ENCODE measurements at places on chromosomes 13 and 19. TPM values are rescaled to one million over a fixed set of nuclear protein-coding genes. Genes with fewer than 3 reads are reported as not detected.
A peak's percentile ranks its signal among the peaks of the same experiment; 100 is the strongest.

Gene ZNF99
- 0.72 TPM for total RNA-seq

Gene SPRED3
- 1.9 TPM for total RNA-seq

Gene TMC4
- total RNA-seq: 2.1 TPM

Gene SMG9
- 36.6 TPM for total RNA-seq

GRCh38 chr19:18002347-18002850 is 5.6 kb upstream of the ARRDC2 start:
- no peak for DNase-seq

- DNase-seq: peak; percentile 84
Observed at GRCh38 chr19:925526-926322, at the start of gene ARID3A. Gene ARID3A (plus strand): TSS chr19:926035. CDS start chr19:929529, 3,494 bp downstream.

DNA sequence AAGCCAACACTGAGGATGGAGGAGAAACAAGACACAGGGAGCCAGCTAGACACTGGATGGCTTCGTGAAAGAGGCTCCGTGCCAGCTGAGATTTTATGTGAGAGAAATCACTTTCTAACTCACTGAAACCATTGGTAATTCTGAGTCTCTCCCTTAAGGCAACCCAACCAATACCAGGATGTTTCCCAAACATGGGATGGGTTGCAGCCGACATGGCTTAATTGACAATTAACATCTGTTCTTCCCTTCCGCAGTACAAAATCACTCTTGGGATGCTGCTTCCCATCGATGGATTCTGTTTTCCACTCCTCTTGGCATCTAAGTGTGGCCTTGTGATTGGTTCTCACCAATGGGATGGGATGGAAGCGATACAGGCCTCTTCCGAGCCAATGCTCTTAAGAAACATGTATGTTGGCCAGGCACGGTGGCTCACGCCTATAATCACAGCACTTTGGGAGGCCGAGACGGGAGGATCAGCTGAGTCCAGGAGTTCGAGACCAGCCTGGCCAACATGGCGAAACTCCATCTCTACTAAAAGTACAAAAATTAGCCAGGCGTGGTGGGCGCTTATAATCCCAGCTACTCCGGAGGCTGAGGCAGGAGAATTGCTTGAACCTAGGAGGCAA is 2.3 kb upstream of the ZNF787 start:
- no peak for DNase-seq

GRCh38 chr13:50664951-50665350 is 178.5 kb downstream of the DLEU7 start:
- DNase-seq: no peak

DNA sequence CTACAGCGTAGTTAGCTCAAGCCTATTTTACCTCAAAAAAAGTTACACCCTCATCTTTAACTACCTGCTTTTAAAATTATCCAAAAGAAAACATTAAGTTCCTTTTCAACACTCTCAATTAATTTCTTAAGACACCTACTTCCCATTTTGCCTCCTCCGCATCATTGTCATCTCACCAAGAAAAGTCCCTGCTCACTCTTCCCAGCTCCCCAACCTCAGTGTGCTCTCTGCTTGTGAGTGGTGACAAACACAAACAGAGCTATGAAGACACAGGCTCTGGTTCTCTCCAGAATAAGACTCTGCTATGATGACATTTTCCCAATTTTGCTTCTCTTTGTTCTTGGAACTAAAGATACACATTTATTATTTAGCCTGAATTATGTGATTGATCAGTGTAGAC is 385.1 kb upstream of the HTR2A start:
- no peak for DNase-seq

GRCh38 chr13:104594806-104595205 is 1528.6 kb upstream of the SLC10A2 start:
- no peak for DNase-seq

DNA sequence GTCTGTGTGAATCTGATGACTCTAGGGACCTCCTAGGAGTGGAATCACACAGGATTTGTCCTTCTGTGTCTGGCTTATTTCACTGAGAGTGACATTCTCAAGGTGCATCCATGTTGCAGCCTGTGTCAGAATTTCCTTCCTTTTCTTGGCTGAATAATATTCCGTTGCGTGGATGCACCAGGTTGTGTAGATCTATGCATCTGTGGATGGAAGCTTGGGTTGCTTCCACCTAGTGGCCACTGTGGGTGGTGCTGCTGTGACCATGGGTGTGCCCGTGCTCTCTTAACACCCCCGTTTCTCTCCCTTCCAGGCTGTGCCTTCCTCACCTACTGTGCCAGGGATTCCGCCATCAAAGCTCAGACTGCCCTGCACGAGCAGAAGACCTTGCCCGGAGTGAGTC is 26.2 kb downstream of the CELF5 start:
- no peak for DNase-seq

GRCh38 chr13:41988244-41988643 is 27.3 kb upstream of the VWA8 start:
- DNase-seq: no peak

DNA sequence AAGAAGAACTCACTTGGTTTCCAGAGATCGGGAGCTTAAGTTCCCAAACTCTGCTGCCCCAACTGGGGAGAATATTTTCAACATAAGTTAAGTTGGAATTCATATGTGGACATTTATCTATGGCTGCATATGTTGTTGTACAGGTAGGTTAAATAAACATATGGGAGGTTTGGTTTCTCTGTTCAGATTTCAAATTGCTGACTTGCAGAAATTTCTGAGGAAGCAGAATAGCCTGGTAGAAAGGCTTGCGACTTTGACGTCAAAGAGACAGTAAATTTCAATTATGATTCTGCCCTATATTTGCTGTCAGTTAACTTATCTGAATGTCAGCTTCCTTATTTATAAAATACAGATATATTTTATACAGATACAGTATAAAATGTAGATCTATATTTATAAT is 40.0 kb upstream of the TPP2 start:
- DNase-seq: no peak

GRCh38 chr19:3761382-3762129 is at the start of gene APBA3:
Gene APBA3 (minus strand): TSS chr19:3761692. CDS start chr19:3760264, 1,428 bp downstream.
- peak; percentile 76 for DNase-seq

- DNase-seq: no peak
Observed at GRCh38 chr19:32669310-32669709, 5.7 kb downstream of the ANKRD27 start.

- no peak for DNase-seq
Observed at GRCh38 chr19:47106821-47107201, 6.8 kb downstream of the ZC3H4 start.

GRCh38 chr19:13138916-13139198 is 11.3 kb downstream of the STX10 start:
- no peak for DNase-seq
